ENCODE measurements at places on chromosomes 5 and 9. TPM values are rescaled to one million over a fixed set of nuclear protein-coding genes. Genes with fewer than 3 reads are reported as not detected.

ACTL7B gene
- polyA plus RNA-seq: not detected

PCSK5 gene
- 0.75 TPM for polyA plus RNA-seq

ZNF366 gene
- 1.4 TPM for polyA plus RNA-seq

TRIM36 gene
- polyA plus RNA-seq: not detected

CARTPT gene
- polyA plus RNA-seq: not detected

GPR151 gene
- not detected for polyA plus RNA-seq

PCDHGC4 gene
- polyA plus RNA-seq: 0.06 TPM

NAIF1 gene
- polyA plus RNA-seq: 4.2 TPM

GABRB2 gene
- polyA plus RNA-seq: 0.04 TPM

ALDH1A1 gene
- 21.0 TPM for polyA plus RNA-seq

OSTF1 gene
- polyA plus RNA-seq: 9.0 TPM
